Left lobe of liver (tissue), 2 donors: ENCODE measurements at places on chromosomes 3 and 15. TPM values are rescaled to one million over a fixed set of nuclear protein-coding genes. Genes with fewer than 3 reads are reported as not detected.

PGBD4 gene
- 0.93 TPM for total RNA-seq

DNA sequence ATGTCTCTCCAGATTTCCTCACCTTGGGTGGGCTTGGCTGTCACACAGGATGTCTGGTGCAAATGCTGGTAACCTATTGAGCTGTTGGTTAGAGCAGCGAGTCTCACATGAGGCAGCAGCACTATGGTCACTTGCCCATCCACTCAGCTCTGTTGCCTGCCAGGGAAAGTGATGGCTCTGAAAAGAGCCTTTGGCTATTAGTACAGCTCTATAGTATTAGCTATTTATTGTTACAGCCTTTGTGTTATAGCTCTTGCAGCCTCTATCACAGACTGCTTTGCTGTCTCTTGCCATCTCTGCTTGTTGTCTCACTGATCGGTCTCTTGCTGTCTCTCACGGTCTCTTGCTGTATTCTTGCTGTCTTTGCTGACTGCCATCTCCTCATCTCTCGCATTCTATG, 114.3 kb downstream of the MFSD1 start:
- DNase-seq: no peak

GRCh38 chr3:171230865-171231264, 204.3 kb upstream of the SLC2A2 start:
- DNase-seq: no peak

- DNase-seq: no peak
Measured at GRCh38 chr3:32492684-32493436, 9.8 kb downstream of the CMTM6 start.

IGSF10 gene
- total RNA-seq: 0.28 TPM

ISLR gene
- total RNA-seq: 2.3 TPM

DNA sequence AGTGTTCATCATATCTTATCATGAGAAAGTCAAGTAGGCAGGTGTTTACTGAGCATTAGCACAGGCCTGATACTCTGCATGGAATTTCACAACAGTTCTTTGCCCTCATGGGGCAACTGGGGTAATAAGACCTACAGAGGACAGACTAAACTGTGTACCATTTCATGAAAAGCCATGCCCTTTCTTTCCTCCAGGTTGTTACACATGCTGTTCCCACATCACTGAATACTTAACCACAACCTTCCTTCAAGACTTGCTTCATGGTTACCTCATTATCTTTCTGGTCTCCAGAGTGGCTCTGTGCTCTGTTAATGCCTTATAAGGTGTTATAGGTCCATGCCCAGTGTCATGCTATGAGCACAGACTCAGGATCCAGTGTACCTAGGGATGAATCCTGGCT, 28.2 kb upstream of the RSL24D1 start:
- DNase-seq: peak; percentile 53

CFAP44 gene
- total RNA-seq: 3.7 TPM

SCG5 gene
- 16.5 TPM for total RNA-seq

ZSCAN2 gene
- 8.9 TPM for total RNA-seq

GP9 gene
- total RNA-seq: 0.20 TPM

GRCh38 chr15:92430069-92430440, 36.4 kb downstream of the ST8SIA2 start:
- no peak for DNase-seq

DNA sequence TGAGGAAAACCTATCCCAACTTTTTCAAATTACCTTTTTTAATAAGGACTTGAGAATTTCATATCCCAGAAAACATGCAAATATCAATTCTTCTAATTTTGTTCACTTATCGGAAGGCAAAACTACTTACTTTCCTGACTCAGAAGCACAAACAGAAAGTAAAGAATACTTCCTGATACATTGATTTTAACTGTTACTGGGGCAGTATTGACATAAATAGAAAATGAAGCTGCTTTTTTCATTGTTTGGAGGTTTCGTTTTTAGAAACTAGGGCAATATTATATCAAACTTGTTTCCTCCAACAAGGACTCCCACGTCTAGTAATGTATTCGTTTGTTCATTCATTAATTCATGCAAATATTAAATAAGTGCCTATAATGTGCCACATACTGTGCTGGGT, 19.1 kb downstream of the PAQR9 start:
- DNase-seq: no peak
